Ureter (tissue), 1 donor: ENCODE measurements at places on chromosomes 2 and 18. TPM values are rescaled to one million over a fixed set of nuclear protein-coding genes. Genes with fewer than 3 reads are reported as not detected.

DNA sequence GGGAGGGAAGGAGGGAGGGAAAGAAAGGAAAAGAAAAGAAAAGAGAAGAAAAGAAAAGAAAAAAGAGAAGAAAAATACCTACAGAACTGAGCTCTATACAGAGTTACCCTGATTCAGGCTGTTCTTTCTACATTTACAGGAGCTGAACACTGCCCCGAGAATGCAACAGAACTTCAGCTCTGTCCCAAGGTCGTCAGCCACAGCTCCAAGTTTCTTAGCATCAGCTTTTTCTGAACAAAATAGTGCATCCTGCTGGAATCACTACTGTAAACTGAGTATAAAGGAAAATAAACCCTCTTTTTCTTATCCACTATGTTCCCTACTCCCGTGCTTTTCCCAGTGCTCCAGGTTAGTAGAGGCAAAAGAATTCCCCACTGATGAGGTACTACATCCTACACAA lies 4.7 kb upstream of the PPP4R1 start:
- no peak for DNase-seq

DNA sequence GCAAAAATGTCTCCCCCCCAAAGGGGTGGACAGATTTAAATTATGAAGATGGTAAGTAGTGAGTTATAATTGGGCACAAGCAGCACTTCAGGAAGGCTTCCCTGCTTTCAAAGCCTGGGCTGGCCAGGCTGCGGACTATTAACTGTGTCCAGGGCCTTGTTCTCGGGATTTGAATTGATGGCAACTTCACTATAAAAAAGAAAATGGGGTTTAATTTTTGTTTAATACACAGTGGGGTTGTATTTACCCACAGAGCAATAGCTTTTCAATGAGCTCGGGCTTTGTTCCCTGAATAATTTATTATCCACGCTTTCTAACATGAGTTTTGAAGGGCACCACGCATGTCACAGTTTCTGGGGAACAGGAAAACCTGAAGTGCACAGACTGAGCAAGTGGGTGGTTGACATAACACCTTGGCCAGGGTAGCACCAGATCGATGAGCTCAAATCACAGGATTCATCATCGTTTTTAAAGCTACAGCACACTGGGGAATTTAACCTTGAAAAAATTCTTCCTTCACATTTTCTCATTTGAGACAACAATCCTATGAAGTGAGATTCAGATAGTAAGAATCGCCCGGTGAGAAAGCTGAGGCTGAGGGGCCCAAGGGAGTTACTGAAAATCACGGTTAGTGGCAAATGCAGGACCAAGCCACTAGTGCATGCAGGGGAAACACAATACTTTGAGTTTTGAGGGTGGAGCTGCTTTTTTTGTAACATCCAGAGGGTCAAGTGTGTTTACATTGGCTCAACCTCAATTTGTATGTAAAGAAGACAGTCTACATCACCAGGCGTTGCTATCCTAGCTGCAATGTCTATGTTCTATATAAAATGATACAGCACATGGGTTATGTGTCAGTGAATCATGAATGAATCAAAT lies 28.9 kb upstream of the LMAN1 start:
- no peak for DNase-seq

DNA sequence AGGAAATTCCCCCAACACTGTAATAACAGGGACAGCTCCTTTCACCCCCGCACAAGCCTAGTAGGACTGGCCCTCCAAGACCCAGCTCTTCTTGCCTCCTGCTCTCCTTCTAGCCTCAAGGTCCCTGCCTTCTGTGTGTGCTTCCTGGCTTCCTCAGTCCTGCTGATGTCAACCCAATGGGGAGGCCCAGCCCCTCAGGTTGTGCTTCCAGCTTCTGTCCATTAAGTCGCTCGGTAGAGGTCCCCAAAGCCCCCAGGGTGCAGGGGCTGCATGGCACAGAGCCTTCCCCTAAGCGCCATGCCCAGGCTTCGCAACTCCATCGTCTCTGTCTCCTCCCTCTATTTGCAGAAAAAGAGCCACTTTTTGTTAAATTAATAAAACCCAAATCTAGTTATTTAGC lies 39.0 kb downstream of the BOK start:
- DNase-seq = no peak

GRCh38 chr18:13394801-13395200 lies 176.2 kb downstream of the LDLRAD4 start:
- no peak for DNase-seq

DNA sequence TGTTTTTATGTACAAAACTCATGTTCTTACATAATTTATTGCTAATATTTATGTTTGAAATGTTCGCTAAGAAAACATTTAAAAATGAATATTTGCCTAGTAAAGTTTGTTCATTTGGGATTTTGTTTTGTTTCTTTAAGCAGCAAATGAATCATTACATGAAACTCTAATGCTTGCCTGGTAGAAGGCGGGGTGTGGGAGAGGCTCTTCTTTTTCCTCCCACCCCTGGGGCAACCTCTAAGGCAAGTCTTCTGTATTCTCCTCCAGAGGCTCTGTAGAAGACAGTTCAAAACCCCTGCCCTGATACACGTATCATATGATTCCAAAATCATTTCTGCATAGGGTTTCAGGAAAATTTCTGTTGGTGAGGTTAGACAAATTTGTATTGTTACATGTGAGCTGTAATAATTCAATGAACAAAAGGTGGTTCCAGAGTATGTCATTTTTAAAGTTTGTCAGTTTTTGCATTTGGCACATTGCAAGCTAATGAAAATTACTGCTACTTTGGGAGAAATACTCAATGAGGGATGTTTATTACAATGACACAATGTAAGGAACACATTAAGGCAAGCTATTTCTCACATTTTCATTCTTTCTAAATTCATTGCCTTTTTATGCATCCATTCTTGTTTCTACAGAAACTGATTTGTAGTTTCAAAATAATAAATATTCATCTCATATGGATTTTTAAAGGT lies 302.3 kb upstream of the UBE2E3 start:
- DNase-seq = no peak

DNA sequence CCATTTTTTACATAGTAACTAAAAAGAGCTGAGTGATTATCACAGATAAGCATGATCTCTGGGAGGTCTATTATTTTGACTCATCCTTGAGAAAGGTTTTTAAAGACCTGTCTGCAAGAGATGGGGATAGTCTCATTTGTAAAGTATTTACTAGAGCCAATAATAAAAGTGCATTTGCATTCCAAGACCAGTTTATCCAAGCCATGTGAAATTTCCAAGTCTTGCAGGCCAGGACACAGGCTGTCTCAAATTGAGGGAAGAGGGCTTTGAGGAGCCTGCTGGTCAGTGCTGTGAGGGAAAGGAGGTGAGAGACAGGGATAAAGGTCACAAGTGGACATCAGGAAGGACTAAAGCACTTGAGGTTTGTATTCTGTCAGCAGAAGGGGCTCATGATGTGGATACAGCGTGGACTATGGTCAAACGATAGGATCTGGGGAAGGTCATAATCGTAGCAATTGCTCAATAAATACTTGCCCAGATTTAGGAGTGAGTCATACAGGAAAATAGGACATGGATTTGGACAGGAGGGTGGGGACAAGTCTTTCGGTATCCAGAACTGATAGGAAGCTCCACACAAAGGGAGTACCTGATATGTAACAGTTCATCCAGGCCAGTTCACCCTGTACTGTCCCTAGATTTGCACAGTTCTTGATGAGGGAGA lies 6.6 kb upstream of the CDH2 start:
- DNase-seq = no peak

- no peak for DNase-seq
Observed at GRCh38 chr2:44543773-44544725, 182.3 kb downstream of the CAMKMT start.

DNA sequence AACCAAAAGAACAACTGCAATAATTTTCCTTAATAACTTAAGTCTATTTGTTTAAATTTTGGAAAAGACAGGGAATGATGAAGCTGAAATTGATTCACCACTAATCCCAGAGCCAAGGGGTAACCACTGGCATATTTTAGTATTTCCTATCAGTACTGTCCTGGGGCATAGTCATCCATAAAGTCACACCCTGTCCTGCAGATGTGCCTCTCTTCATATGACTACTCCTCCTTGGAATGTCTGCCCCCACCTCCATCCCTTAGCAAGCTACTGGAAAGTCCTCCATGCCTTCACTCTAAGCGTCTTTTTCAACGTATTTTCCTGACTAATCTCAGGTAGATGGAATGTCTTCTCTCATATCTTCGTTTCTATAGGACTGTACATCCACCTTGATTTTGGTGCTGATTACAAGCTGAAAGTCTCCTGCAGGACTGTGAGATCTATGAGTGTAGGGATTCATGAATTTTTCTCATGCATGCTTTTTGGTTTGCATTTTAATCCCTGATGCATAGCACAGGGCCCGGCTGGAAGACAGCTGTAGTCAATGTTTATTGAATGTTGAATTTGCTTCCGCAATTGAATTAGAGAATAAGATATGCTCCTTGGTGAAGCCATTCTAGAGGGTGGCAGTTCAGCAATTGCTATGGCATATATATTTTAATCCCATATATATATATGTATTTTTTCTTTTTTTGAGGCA lies 85.6 kb downstream of the MOGAT1 start:
- no peak for DNase-seq

GRCh38 chr2:214750529-214750928 lies 59.0 kb downstream of the BARD1 start:
- no peak for DNase-seq

- DNase-seq = no peak
Observed at GRCh38 chr18:76416911-76417310, 78.1 kb downstream of the ZNF516 start.

DNA sequence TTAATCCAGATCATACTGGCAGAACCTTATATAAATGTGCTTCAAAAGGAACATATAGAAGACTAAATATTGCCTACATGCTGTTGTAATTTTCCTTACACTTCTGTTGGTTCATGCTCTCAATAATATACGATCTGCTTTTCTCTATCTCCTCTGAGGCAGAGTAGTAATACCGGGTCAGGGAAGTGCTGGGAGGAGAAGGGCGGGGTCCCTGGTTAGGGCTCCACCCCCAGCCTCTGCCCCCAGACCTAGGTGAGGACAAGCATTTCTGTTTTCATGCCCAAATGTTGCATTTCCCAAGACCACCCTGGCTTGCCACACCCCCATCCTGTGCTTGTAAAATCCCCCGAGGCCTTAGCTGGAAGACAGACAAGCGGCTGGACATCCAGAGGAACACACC lies 55.3 kb downstream of the PLA2R1 start:
- DNase-seq = no peak

DNA sequence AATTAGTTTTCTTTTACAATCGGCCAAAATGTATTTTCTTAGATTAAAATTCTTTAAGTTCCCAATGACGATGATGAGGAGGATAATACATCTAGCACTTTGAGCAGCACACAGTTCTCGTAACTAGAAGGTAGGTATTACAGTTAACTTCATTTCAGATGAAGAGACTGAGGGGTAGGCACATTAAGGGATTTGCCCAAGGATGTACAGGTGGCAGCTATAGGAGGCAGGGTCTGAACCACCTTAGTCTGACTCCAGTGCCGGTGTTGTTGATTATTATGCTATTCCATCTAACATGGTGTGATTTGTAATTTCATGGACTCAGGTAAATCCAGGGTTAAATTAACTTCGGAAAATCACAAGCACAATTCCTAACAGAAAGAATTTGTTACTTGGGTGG lies 1.1 kb downstream of the CD28 start:
- no peak for DNase-seq

- DNase-seq = no peak
Observed at GRCh38 chr2:171963198-171963597, 36.6 kb upstream of the METAP1D start.

DNA sequence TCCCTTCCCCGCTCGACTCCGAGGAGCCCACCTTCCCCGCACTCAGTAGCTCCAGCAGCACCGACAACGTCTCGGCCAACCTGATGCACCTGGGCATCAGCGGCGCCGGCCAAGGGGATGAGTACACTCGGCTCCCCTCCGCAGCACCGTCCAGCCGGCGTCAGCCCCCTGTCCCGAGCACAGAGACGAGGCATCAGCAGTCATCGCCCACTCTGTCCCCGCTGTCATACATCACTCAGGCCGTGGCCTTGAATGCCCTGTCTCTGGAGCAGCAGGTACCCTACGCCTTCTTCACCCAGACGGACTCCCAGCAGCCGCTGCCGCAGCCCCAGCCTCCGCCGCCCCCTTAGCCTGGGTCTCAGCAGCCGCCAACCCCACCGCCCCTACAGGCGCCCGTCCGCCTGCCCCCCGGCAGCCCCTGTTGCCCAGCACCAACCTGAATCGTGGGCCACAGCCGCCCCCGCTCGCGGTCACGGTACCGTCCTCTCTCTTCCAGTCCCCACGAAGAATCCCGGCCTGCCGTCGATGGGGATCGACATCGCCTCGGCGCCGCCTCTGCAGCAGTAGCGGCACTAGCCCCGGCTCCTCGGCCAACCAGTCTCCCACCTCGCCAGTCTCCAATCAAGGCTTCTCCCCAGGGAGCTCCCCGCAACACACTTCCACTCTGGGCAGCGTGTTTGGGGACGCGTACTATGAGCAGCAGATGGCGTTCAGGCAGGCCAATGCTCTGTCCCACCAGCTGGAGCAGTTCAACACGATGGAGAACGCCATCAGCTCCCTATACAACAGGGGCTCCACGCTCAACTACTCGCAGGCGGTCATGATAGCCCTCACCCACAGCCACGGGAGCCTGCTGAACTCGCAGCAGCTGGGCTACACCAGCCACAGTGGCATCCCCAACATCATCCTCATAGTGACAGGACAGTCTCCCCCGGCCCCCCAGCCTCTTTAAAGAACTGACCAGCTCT lies 1195.9 kb upstream of the CHAC2 start:
- DNase-seq = peak; percentile 41

- DNase-seq = no peak
Observed at GRCh38 chr2:181876614-181877063, 14.9 kb upstream of the ITPRID2 start.

DNA sequence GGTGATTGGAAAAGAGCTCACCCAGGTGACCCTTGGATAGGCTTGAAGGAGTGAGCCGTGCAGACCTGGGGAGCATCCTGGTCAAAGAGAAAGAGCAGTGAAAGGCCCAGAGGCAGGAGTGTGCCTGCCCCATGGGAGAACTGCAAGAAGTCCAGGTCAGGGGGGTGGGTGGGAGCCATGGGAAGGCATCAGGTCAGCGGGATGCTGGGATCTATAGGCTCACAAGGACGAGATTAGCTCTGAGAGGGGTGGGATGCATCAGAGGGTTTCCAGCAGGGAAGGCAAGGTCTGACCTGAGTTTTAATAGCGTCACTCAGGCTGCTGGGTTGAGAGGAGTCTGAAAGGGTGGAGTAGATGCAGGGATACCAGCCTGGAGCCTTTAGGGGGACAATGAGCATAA lies 158.6 kb downstream of the SMAD7 start:
- DNase-seq = no peak

DNA sequence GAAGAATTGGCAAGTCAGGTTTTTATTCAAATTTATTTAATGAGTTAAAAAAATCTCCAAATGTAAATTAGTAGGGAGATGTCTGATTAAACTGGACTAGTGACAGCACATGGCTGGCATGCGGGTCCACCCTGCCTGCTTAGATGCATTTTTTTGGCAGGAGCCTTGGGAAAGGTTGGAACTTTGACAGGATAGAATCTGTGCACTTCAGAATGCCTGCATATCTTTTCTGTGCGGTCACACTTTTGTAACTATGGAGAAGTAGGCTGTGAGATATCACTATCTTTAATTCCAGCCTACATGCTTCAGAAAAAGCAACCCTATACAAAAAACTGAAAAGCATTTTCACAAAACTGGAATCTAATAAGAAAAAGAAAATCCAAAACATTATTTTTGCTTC lies 317.8 kb downstream of the MBD2 start:
- DNase-seq = no peak

Gene TIMM21
- 36.0 TPM for total RNA-seq

Gene C1QL2
- not detected for total RNA-seq

Gene RNF152
- 52.9 TPM for total RNA-seq

Gene ABHD1
- 0.78 TPM for total RNA-seq

Gene TXNDC2
- 0.21 TPM for total RNA-seq

Gene STAT4
- total RNA-seq = 5.3 TPM

Gene CSRNP3
- total RNA-seq = 6.4 TPM
